ENCODE measurements at places on chromosomes 1 and 21. TPM values are rescaled to one million over a fixed set of nuclear protein-coding genes. Genes with fewer than 3 reads are reported as not detected.
A peak's percentile ranks its signal among the peaks of the same experiment; 100 is the strongest.

- peaks cover 18% of the 10 kb centered on the region for H3K4me1 ChIP-seq
- H3K4me3 ChIP-seq, result no peak overlapping the region
- no peaks in the 10 kb centered on the region for H3K27me3 ChIP-seq
- peaks cover 3% of the 10 kb centered on the region for H3K36me3 ChIP-seq
Observed at GRCh38 chr1:235835226-235835625, 31.5 kb downstream of the LYST start.

- H3K4me1 ChIP-seq, result peaks cover 8% of the 10 kb centered on the region
- no peak for DNase-seq
- no peaks in the 10 kb centered on the region for H3K36me3 ChIP-seq
- H3K27me3 ChIP-seq, result no peaks in the 10 kb centered on the region
- H3K27ac ChIP-seq, result no peak overlapping the region
Observed at GRCh38 chr1:8203056-8203455, 114.9 kb upstream of the SLC45A1 start.

- no peaks in the 10 kb centered on the region for H3K36me3 ChIP-seq
- no peak overlapping the region for H3K4me3 ChIP-seq
- H3K27ac ChIP-seq, result no peak overlapping the region
- no peak for DNase-seq
- H3K4me1 ChIP-seq, result no peaks in the 10 kb centered on the region
Observed at GRCh38 chr21:44751799-44752636, 40.6 kb upstream of the TSPEAR start.

DNA sequence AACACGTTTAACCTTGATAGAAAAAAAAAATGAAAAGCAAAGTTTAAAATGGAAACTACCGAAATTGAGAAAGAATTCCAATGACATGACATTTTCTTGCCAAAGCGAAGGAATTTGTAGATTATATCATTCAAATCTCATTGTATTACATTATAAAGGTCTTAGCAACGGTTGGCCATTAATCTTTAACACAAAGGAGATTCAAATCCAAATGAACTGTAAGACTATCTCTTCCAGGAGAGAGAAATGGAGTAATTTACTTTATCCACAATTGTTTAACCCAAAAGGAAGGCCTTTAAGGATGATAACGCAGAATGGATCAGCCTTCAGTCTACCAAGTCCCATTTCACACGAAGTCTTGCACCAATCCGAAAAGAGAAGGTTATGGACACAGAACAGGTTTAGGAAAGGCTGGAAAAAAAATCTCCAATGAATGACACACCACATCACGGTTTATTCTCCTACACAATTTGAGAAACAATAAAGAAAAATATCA is 1.5 kb downstream of the ENAH start:
- H3K27me3 ChIP-seq, result no peaks in the 10 kb centered on the region
- H3K36me3 ChIP-seq, result no peaks in the 10 kb centered on the region
- H3K27ac ChIP-seq, result peak overlapping the region; percentile 4
- no peak for DNase-seq
- H3K4me1 ChIP-seq, result peaks cover 53% of the 10 kb centered on the region

The NFASC gene
- 31.2 TPM for total RNA-seq

Measured in adrenal gland (tissue), 19 donors.